SK-N-DZ (cell line): ENCODE measurements at places on chromosomes 3 and 15.

- peak; percentile 90 for DNase-seq
Observed at GRCh38 chr3:128845778-128846485, 33.5 kb upstream of the ACAD9 start.

GRCh38 chr3:69425249-69425648 lies 39.4 kb upstream of the FRMD4B start:
- no peak for DNase-seq

- DNase-seq, result no peak
Observed at GRCh38 chr15:90036343-90036742, 35.2 kb downstream of the ZNF710 start.

- DNase-seq, result no peak
Observed at GRCh38 chr15:64865998-64866520, 24.3 kb downstream of the PLEKHO2 start.

DNA sequence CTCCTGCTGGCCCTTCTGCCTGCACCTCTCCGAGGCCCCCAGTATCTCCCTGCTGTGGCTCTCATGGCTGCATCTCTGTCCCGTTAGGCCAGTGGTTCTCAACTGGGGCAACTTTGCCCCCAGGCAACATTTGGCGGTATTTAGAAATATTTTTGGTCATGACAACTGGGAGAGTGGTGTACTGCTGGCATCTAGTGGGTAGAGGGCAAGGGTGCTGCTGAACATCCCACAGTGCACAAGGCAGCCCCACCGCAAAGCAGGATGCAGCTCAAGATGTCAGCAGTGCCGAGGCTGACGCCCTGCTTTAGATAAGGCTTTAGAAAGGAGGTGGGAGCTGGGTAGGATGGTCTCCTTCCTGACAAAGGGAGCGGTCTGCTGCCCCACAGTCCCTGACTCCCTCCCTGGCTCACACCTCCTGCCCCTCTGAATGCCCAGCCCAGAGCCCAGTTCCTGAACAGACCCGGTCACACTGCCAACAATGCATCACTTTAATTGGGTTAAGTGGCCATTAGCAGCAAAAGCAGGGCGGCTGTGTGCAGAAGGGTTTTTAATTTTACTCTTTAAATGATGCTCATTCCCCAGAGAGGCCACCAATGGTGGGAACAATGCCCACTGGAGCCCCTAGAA lies 68.8 kb upstream of the TMEM115 start:
- DNase-seq, result peak; percentile 66

DNA sequence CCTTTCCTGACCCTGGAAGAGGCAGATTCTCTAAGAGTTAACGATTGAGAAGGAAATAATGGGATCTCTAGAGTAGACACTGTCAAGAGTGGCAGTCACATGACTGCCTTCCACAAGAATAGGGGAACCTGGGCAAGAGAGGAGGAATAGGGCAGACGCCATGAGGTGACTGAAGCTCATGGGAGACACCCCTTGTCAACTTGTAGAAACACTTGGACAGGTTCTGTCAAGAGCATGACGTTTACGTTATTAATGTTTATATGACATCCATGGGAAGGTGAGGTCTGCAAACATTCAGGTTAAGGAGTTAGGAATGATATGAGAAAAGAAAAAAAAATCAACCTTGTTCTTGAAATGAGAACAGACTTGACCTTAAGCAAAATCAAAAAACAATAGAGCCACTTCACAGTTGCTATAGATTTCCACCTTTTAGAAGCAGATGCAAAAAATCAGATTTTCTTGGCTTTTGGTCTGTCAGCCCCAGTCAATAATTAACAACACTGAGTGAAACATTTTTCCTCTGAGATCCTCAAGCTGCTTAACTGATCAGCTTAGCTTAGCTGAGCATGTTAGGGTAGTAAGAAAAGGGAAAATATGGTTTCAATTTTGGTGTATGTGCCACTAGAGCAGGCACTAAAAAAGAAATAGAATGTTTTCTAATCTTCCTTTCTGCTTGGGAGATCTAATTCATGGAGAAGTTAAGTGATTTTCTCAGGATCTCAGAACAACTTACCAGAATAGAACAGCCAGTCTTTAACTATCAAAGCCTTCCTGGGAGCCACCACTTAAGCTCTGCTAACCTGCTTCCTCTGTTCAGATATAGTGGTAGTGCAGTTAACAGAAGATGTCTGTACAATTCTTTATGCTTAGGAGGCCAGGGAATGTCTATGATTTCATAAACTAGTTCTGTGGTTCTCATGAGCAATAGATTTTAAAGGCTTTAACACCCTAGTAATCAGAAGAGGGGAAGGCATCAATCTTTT lies 116.9 kb downstream of the B3GALNT1 start:
- DNase-seq, result no peak

GRCh38 chr15:69384626-69385598 lies 29.2 kb upstream of the KIF23 start:
- no peak for DNase-seq

DNA sequence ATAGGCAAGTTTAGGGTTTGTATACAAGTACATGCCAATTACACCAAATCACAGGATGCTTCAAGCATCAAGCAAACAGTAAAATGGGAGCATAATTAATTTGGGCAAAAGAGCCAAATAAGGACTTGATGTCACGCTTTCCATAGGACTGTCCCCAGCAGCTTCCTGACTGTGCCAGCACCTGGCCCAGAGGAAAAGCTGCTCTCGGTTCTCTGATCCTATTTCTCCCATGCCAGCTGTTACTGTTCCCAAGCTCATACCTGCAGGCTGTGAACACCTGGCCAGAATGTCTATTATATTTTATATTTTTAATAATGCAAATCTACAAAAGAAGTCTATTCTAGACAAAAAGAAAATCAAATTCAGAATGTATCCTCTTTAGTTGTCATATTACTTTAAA lies 12.2 kb downstream of the ZXDC start:
- no peak for DNase-seq

DNA sequence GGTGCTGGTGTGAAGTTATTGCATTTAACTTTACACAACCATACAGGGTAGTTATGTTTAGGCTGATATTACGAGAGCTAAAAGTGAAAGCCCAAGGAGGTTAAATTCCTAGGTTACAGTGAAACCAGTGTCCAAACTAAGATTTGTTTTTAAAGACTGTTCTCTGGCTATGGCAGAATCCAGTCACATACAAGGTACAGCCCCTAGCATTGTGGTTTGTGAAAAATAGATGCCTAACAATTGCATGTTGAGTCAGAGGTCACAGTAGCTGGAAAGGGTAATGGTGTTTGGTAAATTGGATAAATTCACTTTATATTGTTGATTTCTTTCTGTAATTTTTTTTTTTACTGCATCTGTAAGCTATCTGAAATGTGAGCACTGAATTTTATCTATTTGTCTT lies 614.6 kb upstream of the TBL1XR1 start:
- no peak for DNase-seq

DNA sequence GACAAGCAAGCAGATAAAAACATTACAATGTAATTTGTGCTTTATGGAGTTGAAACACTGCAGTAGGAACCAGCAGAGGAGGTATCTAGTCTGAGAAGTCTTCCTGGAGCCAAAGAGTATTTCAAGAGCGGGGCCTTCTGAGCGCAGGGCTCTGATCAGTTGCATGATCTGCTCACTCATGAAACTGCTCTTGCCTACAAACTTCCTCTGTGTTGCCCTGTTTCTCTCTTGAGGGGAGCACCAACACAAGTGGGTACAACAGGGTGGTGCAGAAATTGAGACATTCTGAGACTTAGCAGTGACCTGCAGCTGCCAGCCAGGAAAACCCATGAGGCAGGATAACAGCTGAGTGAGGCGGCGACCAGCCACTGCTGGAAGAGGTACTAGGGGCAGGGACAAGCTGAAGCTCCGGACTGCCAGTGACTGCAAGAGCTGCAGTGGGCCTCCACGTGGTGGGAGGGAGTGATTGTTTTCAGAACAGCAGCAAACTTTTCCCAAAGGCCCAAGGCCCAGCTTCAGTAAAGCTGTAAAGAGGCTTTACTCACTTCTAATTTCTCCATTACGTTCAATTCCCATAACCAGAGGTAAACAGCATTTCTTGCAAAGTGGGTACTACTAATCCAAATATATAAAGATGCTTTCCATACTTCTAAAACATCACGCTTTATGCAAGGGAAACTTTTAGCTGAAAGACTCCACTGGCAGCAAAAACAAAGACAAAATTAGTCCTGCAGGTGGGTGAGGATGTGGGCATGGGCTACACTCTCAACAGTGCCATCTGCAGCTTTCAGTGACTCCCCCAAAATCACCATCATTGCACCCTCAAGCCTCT lies 69.0 kb upstream of the LPP start:
- no peak for DNase-seq

DNA sequence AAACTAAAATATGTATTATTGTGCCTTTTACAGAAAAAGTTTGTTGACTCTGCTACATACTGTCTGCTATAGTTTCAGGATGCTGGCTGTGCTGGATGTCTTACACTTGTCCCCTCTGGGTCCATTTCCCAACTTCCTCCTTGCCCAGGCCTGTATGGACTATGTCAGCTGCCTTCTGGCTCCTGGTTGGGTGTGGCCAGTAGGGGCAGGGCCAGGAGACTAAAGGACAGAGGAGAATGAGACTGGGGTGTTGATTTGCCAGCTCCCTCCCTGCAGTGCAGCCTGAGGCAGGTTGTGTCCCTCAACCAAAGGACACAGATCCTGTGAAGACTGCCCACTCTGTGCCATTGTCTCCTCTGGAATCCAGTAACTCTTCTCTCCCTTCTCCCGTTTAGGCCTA lies 90.6 kb upstream of the UBE2E2 start:
- no peak for DNase-seq

- no peak for DNase-seq
Observed at GRCh38 chr3:37450561-37450960, 276.2 kb upstream of the LRRFIP2 start.

GRCh38 chr3:25486932-25487331 lies 58.9 kb downstream of the RARB start:
- no peak for DNase-seq

DNA sequence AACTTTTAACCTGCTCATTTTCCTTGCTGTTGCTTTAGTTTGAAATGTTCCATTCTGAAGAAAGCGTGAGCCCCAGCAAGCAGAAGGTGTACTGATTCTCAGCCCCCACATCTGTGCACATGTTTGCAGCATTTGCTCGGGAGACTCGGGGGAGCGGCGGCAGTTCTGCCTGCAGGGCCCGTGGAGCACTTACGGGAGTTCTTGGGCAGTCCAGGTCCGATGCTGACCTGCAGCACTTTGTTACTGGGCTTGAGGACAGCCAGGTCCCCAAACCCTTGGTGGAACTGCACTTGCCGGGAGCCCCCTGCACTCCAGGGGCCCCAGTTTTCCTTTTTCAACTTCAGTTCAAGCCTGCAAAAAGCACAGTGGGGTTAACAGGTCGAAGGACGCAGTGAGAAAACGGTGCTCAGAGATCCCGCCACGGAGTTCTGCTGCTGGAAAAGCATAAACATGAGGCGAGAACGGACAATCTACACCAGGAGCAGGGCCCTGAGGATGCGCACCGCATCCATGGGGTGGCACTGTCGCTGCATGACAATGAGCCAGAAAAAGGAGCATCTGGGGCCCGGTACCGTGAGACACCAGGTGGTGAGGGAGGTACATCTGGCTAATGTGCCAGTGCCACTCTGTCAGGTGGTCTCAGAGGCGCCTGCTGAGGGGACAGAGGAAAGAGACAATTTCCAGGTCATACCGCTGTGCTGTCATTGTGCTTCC lies 45.6 kb upstream of the LDHAL6B start:
- peak; percentile 13 for DNase-seq

GRCh38 chr3:168417016-168417415 lies 321.3 kb upstream of the GOLIM4 start:
- no peak for DNase-seq

- DNase-seq, result peak; percentile 44
Observed at GRCh38 chr3:53046171-53047170, 598 bp upstream of the SFMBT1 start.

GRCh38 chr3:140995881-140996280 lies 54.2 kb downstream of the SLC25A36 start:
- no peak for DNase-seq

DNA sequence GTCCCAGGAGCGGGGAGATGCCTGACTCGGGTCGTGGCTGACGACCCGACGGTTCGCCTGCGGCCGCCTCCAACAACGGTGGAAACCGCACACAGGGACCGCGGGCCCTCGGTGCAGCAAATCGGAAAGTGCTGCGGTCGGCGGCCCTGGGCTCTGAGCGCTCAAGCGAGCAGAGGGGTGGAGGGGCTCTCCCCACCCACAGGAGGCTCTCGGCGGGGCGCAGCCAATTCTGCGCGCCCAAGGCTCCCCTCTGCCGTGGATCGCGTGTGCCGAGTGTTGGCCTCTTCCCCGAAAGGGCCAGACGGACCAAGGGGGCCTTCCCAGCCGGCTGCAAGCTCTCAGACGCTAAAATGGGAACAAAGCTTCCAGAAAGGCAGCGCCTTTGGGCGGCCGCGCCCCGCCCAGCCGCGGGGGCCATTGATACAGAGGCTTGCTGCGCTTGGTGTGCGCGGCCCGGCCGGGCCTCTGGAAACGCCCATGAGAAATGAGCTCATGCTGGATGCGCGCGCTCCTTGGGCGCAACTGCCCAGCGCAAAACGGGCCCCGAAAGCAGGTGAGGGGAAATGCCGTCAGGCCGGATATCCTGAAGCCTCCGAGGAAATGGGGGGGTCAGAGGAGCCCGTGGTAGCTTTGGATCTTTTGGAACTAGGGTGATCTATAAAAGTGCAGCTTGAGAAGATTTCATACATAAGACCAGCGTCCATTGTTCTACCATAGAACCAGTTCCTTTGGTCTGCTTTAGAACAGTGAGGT lies 1.2 kb upstream of the GSK3B start:
- DNase-seq, result peak; percentile 89

GRCh38 chr3:171218069-171218468 lies 191.5 kb upstream of the SLC2A2 start:
- DNase-seq, result peak; percentile 47

GRCh38 chr15:31278544-31279220 lies 48.0 kb upstream of the KLF13 start:
- DNase-seq, result no peak

- DNase-seq, result no peak
Observed at GRCh38 chr15:45647828-45648227, 13.0 kb downstream of the SQOR start.

- no peak for DNase-seq
Observed at GRCh38 chr3:117914540-117915100, 1120.0 kb downstream of the IGSF11 start.

- DNase-seq, result no peak
Observed at GRCh38 chr3:176839901-176840300, 357.4 kb downstream of the TBL1XR1 start.

GRCh38 chr15:80744826-80745225 lies 34.3 kb upstream of the CEMIP start:
- no peak for DNase-seq

- no peak for DNase-seq
Observed at GRCh38 chr15:56042982-56043980, 49.9 kb upstream of the NEDD4 start.

DNA sequence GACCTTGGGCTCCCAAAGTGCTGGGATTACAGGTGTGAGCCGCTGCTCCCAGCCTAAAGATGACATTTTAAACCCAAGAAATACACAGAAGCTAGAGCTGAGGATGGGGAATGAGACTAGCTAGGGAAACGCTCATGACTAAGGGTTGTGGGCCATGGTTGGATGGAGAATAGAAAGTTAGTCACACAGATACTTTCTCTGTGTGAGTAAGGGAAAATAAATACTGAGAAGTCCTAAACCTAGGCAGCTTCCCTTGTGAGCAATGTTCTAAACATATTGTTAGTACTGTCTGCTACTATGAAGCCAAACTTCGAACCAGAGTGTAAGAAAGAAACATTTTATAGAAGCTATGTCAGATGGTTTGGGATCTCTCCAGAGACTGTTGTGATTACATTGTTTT lies 304.8 kb upstream of the STAC start:
- DNase-seq, result no peak

GRCh38 chr3:98596541-98597500 lies 3.4 kb upstream of the CPOX start:
- DNase-seq, result peak; percentile 56
